ENCODE measurements at places on chromosomes 2 and 18. TPM values are rescaled to one million over a fixed set of nuclear protein-coding genes. Genes with fewer than 3 reads are reported as not detected.

GRCh38 chr2:191696001-191696400 is 18.1 kb downstream of the NABP1 start:
- DNase-seq = peak; percentile 86

- DNase-seq = peak; percentile 16
Measured at GRCh38 chr2:98730707-98731040, 258 bp downstream of the MGAT4A start.

DNA sequence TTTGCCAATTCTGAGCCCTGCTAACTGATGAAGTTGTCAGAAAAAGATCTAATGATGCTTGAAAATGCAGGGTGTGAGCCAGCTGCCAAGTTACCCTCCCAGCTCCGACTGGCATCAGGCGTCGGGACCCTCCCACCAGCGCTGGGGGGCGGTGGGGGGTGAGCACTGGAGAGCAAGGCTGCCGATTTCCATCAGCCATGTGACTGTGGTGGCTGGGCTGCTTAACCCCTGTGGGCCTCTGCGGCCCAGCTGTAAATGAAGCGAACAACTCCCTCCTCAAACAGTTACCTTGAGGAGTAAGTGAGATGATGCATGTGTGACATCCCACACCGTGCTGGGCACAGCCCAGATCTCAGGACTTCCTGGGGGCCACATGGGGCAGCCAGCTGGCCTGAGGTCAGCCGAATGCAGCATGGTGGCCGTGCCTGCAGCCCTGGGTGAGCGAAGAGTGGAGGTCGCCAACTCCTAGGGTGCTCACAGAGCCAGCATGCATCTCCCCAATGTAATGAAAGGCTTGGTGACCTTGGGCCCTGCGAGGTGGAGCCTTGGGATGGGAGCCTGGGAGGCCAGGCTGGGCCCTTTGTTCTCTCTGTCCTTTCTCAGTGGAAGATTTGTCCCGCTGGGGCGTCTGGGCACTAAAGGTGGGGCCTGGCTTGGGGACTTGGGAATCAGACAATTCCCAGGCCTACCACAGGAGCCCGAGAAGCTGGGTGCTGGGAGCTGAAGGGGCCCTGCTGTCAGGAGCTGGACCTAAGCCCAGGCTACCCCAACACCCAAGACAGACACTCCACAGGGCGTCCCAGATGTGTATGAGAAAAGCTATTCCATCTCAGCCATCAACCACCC is 25.1 kb downstream of the CIB4 start:
- DNase-seq = no peak

- DNase-seq = no peak
Measured at GRCh38 chr2:217746808-217747207, 256.0 kb downstream of the TNS1 start.

DNA sequence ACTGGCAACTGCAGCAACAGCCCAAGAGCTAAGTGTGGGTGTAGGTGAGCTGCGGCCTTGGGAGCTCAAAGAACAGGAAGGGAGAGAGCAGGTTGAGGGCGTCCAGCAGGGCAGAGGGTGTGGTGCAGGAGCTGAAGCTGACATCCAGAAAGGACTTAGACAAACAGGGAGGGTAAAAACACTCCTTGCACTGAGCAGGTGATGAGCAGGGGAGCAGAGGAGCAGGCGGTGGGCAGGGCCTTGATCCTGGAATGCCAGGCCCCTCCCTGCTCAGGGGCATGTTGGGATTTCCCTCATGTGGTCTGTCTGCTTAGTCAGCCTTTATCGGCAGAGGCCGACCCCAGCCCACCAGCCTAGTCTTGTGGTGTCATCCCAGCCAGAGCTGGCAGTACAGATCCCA is 63.6 kb downstream of the VSNL1 start:
- no peak for DNase-seq

- DNase-seq = no peak
Measured at GRCh38 chr2:193539188-193539587, 1344.5 kb upstream of the TMEFF2 start.

GRCh38 chr2:157757500-157757899 is 118.6 kb downstream of the ACVR1 start:
- DNase-seq = no peak

DNA sequence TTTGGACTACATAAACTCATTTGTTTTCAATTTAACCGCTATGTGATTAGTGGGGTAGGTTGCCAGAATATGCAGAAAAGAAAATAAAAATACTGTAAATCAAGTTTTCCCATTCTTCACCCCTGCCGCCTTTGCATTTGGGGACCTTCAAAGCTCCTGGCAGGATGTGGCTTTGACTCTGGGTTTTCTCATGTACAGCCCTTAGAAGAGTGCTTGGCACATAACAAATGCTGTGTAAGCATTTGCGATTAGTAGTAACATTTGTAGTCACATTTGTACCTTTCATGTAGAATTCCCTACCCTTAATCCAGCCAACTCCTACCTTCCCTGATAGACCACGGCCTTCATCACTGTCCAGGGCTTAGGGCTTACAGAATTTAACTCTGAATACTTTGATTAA is 262.6 kb downstream of the MREG start:
- peak; percentile 55 for DNase-seq

- peak; percentile 39 for DNase-seq
Measured at GRCh38 chr2:241620419-241620769, 16.6 kb downstream of the THAP4 start.

DNA sequence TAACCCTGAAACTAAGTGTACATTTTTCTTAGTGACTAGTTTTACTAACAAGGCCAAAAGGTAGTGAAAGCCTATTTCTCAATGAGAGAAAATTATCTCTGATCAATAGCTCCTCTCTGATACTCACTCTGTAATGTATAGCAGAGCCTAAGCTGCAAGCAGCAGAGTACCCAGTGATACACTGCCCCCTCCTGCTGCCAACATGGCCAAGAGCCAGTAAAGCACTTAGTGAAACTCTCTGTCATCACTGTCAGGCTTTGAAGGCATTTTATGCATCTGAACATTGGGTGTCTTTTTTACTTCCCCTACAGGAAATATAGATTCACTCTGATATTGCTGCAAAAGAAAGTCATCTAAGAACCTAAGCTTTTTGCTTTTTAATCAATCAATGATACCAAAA is 784.1 kb upstream of the CDH7 start:
- no peak for DNase-seq

DNA sequence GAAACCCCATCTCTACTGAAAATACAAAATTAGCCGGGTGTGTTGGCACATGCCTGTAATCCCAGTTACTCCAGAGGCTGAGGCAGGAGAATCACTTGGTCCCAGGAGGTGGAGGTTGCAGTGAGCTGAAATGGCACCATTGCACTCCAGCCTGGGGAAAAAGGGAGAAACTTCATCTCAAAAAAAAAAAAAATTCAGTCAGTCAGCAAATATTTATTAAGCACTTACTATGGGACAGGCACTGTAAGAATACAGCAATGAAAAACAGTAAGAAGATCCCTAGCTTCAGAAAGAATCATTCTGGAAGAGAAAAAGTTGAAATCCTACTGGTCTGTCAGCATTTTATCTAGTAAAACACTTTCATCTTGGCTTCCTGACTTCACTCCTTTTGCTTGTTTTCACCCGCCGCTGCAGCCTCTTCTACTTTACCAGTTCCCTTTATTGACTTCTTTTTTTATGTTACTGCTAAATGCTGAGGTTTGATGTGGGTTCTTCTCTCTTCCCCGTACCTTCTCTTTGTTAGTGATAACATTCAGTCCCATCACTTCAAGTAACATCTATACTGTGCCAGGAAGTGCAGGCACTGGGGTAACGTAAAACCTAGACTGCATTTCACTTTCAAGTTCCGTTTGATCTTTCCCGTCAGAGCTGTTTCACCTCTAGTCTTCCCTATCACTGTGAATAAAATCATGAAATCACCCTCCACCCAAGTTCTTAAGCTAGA is 10.8 kb upstream of the TAF4B start:
- no peak for DNase-seq

- no peak for DNase-seq
Measured at GRCh38 chr18:55477860-55478581, 110.0 kb downstream of the TCF4 start.

DNA sequence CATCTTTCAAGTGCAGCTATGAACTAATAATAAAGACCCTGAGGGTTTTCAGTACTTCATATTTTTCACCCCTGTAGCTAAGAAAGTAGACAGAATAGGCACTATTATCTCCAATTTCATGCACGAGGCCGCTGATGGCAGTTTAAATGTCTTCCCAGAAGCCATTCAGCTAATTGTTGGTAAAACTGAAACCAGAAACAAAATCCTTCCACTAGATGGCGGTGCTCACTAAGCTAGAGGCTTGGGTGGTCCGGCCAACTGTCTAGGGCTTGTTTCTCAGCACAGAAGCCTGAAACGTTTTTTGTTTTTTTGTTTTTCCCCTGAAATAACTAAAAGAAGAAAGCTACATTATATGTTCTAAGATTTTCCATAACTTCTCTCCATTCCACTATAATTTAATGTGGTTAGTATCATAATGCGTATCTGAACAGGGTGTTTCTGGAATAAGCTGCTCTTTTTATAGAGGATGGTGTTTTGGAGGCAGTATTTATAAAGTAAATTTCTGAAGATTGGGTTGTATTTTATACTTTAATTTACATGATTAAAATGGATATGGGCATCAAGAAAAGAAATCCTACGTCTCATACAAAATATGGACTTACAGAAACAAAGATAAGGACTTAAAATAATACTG is 159.4 kb downstream of the PIK3C3 start:
- DNase-seq = peak; percentile 75

DNA sequence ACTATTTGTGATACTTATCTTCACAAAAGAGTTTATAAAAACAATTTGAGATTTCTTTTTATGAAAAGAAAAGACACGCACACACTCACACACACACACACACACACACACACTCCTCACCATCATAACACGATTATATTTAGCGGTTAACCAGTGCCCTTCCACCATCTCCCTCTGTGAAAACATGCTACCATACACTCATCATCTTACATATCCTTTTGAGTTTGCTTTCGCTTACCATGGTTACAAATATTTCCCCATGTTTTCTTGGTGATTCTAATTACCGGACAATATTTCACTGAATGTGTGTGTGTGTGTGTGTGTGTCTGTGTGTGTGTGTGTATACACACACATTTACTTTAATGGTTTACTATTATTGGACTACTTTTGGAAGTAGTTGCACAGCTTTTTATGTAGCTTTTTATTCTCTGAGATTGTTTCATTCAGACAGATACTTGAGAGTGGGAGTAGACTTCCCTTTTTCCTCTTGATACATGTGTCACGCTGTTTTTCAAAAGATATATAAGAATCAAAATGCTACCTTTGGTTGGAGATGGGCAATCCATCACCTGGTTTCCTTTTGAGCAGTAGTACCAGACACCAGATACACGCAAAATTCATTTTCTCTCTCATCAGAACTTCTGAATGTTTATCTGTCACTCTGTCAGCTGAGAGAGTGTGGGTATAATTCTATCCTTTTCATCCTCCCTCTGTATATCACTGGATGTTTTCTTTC is 138.1 kb downstream of the SETBP1 start:
- no peak for DNase-seq

DNA sequence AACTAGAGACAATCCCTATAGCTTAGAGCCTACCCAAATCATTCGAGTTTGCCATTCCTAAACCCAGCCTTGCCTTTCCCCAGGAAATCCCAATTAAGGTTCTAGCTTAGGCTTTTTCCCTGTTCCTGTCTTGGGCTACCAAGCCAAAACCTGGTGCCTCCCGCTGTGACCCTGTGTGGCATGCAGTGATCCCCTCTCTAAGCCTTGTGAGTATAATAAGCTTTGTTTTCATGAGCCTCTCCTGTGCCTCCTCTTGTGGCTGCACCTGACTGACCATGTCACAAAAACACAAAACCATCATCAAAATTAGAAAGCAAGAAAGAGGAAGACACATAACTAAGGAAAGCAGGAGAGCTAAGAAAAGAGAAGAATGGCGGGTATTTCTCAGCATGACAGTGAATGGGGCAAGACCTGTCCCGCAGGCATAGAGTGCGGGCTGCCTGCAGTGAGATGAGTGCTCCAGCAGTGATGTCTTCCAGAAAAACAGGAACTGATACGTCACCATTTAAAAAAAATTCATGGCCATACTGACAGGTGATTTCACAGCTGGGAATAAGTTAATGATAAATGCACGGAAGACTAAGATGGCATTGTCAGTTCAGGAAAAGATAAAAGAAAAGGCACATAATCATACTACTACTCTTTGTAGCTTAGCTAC is 9.2 kb upstream of the PAIP2B start:
- DNase-seq = no peak

- DNase-seq = no peak
Measured at GRCh38 chr18:61637905-61638595, 254.8 kb downstream of the RNF152 start.

DNA sequence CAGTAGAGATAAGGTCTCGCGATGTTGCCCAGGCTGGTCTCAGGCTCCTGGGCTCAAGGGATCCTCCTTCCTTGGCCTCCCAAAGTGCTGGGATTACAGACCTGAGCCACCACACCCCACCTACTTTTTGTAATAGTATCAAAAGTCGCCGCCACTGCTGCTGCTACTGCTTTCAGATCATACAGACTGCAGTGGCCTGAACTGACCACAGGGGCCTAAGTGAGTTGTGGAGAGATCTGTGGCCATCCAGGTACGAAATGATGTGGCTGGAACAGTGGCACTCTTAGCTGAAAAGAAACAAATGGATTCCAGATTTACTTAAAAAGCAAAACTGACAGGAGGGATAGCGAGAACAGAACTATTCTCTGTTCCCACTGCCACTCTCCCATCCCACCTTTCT is 32.9 kb upstream of the POMC start:
- DNase-seq = no peak

DNA sequence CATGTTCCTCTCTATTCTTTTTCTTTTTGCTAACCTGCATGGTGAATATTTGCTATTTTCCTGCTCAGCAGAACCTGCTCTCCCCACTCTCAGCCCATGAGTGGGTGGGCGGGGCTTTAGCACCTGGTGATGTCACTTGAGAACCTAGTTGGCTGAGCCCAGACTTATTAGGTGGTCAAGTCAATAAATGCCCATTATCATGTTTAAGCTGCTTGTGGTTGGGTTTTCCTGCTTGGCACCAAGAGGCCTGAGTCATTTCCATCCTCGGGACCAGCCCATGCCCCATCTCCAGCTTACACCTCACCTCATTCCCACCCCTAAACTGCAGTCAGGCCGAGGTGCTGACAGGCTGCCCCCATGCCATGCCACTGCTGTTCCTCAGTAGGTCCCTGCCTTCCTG is 226.6 kb downstream of the ANKRD30B start:
- DNase-seq = peak; percentile 60

DNA sequence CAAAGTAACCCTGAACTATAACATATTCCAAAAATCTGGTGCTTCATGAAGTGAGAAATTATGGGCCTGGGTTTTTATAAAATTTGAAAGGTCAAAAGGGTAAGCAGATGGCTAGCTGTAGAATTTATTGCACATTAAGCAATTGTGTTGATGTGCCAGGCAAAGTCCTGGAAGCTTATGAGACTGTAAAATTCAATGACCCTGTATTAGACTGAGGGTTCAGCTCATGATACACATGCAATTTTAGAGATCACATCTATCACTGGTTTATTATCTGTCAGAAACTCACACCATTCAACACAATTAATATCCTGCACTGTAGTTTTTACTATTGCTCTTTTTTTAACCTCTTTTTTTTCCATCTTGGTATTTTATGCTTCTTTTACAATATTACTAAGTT is 1162.6 kb upstream of the SLC39A10 start:
- no peak for DNase-seq

Gene TNFRSF11A
- 0.36 TPM for total RNA-seq

Gene NGEF
- total RNA-seq = 35.4 TPM

Gene NLRC4
- total RNA-seq = not detected

Gene PTRHD1
- 56.4 TPM for total RNA-seq

Gene SIX3
- total RNA-seq = not detected

Gene CCDC178
- not detected for total RNA-seq

Gene CD8A
- total RNA-seq = not detected

Gene C18orf54
- 7.6 TPM for total RNA-seq

Gene SPAG16
- 32.3 TPM for total RNA-seq

Gene MERTK
- total RNA-seq = 0.10 TPM

Gene TUBB8B
- not detected for total RNA-seq

Gene SPC25
- 53.0 TPM for total RNA-seq

All from RPMI7951 (cell line).